ENCODE measurements at places on chromosomes 1 and 21. TPM values are rescaled to one million over a fixed set of nuclear protein-coding genes. Genes with fewer than 3 reads are reported as not detected.

The STIL gene
- total RNA-seq = 8.6 TPM

The VSIG8 gene
- total RNA-seq = not detected

The DIO1 gene
- total RNA-seq = not detected

The TMEM82 gene
- not detected for total RNA-seq

The LRRIQ3 gene
- 0.87 TPM for total RNA-seq

The NIT1 gene
- total RNA-seq = 31.0 TPM

The KRTAP12-2 gene
- not detected for total RNA-seq

The AGT gene
- total RNA-seq = 0.15 TPM

The LY9 gene
- 0.15 TPM for total RNA-seq

The APP gene
- 258 TPM for total RNA-seq

The RGS5 gene
- 0.65 TPM for total RNA-seq

The LINGO4 gene
- not detected for total RNA-seq

The KLHDC8A gene
- total RNA-seq = 0.71 TPM

The RGS1 gene
- not detected for total RNA-seq

The EIF3I gene
- total RNA-seq = 267 TPM

The B3GALT5 gene
- total RNA-seq = 0.18 TPM

The SPRR5 gene
- not detected for total RNA-seq

The SHISA4 gene
- total RNA-seq = 19.3 TPM

The BMP8B gene
- 5.2 TPM for total RNA-seq

The OR6P1 gene
- total RNA-seq = not detected

The EDEM3 gene
- 9.0 TPM for total RNA-seq

The LPAR3 gene
- 0.20 TPM for total RNA-seq

The NPHS2 gene
- not detected for total RNA-seq

The VCAM1 gene
- 0.05 TPM for total RNA-seq

The DYNLT5 gene
- total RNA-seq = not detected

The CFH gene
- 4.2 TPM for total RNA-seq

The MFSD2A gene
- 8.8 TPM for total RNA-seq

The PRUNE1 gene
- 17.8 TPM for total RNA-seq

The CATSPERE gene
- total RNA-seq = 0.09 TPM
